ENCODE measurements at places on chromosomes 13 and 19.

DNA sequence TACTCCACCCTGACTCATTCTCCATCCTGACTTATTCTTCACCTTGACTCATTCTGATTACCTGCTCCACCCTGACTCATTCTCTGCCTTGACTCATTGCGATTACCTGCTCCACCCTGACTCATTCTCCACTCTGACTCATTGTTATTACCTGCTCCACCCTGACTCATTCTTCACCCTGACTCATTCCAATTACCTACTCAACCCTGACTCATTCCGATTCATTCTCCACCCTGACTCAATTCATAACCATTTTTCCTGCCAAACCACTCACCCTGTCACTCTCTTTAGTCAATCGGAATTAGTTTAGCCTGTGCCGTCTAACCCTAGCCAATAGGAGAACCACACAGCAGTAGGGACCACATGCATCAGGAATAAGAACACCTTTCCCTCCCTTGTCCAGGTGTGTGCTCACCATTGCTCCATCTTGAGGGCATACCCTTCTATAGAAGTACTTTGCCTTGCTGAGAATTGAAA, 1227.4 kb upstream of the PCDH20 start:
- no peak for DNase-seq

GRCh38 chr13:21744149-21744548, 73.3 kb downstream of the FGF9 start:
- DNase-seq: no peak

GRCh38 chr13:79602936-79603335, 122.0 kb downstream of the NDFIP2 start:
- no peak for DNase-seq

GRCh38 chr19:56692206-56692895, 20.8 kb upstream of the ZNF835 start:
- DNase-seq: no peak

- no peak for DNase-seq
Measured at GRCh38 chr13:31209841-31210210, 10.1 kb downstream of the B3GLCT start.

DNA sequence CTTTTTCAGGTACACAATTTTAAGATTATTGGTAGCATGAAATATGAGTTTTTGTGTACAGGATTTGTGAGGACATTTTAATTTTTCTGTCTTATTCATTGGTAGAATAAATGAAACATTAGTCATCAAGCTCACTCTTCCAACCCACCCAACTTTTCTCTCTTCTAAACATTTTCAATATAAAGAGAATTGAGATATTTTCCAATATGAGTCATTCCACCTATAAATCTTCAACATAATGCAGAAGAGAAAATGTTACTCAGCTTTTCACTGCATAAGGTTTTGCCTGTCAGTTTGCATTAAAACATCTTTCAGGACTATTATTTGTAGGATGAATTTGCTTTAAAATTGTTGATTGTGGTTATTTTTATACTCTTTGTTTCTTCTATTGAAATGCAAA, 330.7 kb downstream of the PCDH20 start:
- no peak for DNase-seq

- no peak for DNase-seq
Measured at GRCh38 chr19:15195371-15196334, 5.1 kb downstream of the NOTCH3 start.

- DNase-seq: no peak
Measured at GRCh38 chr19:6066661-6067646, 43.3 kb downstream of the RFX2 start.

- no peak for DNase-seq
Measured at GRCh38 chr13:83286737-83287136, 595.5 kb downstream of the SLITRK1 start.

DNA sequence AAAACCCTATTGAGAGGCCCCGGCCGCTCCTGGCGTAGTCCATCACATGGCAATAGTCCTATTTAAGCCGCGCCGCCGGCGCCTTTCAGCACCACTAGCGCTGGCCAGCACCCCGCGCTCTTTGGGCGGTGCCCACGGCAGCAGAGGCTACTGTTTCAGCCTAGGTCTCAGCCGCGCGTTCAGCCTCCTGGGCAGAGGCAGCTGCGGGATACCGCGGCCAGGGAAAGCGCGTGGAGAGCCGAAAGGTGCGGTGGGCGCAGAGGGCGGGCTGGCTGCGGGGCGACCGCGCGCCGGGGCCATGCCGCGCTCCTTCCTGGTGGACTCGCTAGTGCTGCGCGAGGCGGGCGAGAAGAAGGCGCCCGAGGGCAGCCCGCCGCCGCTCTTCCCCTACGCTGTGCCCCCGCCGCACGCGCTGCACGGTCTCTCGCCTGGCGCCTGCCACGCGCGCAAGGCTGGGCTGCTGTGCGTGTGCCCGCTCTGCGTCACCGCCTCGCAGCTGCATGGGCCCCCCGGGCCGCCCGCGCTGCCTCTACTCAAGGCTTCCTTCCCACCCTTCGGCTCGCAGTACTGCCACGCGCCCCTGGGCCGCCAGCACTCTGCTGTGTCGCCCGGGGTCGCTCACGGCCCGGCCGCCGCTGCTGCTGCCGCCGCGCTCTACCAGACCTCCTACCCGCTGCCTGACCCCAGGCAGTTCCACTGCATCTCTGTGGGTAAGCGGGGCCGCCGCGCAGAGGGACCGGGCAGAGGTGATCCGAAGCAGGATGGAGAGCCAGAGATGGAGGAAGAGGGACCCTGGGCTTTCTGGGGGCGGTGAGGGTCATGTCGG, at the start of gene GSX1:
GSX1 (plus strand) TSS at position 91 of the 826 bp plus-strand sequence; CDS start at position 299, 208 bp downstream.
- peak; percentile 51 for DNase-seq

DNA sequence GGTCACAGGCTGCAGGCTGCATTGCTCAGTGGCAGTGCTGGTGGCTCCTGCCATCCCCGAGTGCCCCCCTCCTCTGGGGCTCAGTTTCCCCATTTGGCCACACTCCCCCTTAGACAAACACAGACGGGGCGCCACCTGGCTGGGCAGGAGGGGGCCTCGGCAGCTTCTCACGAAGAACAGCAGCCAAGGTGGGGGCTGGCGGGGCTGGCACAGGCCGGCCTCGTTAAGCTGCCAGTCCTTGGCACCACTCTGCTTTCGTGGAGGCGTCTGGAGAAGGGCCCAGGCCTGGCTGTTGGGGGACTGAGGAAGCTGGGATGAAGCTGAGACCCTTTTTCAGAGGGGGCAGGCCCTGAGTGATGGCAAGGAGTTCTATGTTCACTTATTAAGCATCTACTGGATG, 3.7 kb upstream of the ZNRF4 start:
- DNase-seq: no peak

DNA sequence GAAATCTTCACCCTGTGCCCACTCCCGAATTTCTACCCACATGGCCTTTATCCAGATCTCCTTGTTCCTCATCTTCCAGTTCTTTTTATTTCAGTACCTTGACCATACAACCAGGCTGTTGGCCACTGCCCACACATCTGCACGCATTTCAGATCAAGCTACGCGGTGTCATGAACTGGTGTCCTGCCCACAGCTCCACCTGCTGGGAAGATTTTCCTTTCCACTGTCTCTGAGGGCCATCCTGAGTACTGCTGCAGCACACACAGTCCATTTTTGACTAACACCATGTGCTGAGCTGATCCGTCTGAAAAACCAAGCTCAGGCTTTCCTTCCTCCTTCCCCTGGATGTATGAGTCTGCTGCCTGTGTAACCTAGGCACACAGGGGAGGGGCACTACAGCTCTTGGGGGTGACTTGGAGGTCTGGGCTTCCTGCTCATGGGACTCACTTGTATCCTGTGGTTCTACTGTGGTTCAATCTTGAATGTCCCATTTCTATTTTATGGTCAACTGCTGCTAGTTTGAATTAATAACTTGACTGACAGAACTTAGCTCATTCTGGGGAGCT, 71.9 kb downstream of the WASF3 start:
- DNase-seq: no peak

- DNase-seq: no peak
Measured at GRCh38 chr19:53555352-53555751, 17.4 kb downstream of the ZNF331 start.

DNA sequence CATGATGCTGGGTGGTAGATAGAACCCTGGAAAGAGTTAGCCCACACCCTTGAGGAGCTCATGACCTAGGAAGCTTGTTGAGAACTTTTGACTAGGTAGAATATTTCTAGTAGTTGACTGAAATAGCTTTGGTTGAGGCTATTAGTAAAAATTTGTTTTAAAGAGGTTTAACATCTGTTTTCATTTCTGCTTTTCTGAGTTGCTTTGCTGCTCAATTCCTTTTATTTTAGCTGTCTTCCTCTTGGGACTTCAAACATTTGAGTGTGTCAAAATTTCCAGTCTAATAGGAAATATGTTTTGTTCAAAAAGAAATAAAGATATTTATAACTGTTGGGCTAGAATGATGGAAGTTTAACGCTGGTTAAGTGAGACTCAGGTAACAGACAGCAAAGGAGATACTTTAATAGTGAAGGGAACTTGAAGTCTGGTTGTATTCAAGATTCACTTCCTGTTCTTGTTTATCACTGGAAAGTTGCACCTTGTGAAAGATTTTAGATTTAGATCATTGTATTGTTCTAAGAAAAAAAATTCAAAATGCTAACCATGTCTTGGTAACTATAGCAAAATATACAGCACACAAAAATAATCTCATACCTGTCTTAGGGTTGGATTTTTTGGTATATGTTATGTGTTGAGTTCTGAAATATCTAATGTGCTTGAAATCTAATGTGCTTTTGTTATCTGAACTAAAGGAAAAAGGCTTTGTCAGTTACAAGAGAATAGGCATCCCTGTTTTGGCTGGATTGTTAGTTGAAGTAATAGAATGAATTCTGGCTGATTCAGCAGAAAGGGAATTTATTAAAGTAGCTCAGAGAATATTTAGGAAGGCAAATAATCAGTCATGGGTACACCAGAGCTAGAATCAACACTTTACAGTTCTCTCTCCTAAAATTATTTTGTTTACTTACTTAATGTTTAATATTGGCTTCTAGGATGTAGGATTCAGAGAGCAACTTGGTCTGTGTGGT, 24.4 kb upstream of the GPR18 start:
- no peak for DNase-seq

DNA sequence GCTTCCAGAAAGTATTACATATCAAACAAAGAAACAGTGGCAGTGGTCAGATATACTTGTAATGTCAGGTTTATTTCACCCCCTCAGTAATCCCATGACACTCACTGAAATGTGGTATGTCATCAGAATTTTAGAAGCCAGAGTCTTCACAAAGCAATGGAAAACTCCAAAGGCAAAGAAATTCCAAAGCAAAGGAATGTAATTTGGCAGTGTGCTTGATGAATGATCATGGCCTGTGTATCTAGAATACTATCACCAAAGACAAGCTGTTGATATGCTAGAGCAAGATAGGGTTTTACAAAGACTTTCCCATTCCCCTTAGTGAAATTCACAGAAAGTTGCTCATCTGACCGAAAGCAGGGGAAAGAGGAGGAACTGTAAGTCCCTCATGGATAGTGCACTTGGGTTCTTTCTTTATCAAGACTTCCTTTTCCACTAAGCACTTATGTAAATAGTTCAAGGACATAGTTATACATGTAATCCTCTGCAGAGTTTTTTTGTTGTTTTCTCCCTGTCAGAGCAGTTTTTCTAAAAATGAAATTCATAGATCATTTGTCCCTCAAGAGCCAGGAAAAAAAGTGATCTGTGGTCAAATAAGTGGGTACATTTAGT, 243.4 kb downstream of the NHLRC3 start:
- no peak for DNase-seq

DNA sequence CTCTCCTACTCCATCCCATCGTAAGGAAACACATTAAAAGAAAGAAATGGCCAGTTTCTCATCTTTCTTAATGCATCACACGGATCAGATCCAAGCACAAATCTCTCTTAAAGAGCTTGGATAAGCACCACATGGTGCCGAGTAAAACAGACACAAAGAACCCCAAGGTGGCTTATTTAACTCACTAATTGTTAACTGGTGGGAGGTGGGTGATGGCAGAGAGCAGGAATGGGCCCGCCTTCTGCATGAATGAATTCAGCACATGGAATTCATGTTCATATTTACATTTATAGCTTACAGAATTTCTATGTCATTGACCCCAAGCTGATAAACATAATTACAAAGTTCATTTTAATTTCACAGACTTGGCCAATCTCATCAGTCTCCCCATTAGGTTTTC, 89.9 kb downstream of the MZT1 start:
- no peak for DNase-seq

DNA sequence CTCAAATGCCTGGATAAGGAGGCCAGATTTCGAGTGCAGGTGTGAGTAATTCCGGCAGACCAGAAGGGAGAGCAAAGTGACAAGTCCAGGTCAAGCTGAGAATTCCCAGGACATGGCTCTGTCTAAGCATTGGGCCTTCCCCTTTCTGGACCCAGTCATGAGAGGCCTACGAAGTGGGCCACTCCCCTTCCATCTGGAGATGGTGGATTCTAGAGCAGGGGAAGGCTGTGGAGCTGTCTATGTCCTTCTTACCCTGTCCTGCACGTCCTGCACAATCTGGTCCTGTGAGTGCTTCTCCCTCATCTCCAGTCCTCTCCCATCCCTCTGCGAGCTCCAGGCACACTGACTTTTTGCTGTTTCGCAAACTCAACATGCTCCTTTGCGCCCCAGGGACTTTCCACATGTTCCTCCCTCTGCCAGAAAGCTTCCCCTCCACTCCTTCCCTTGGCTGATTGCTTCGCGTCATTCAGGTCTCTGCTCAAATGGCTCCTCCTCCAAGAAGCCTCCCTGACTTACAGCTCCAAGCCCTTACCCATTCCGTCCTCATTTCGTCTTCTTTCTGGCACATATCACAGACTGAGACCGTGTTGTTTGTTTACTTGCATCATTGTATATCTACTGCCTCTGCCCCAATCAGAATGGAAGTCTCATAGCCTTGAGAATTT, 193.2 kb downstream of the URI1 start:
- DNase-seq: no peak

DNA sequence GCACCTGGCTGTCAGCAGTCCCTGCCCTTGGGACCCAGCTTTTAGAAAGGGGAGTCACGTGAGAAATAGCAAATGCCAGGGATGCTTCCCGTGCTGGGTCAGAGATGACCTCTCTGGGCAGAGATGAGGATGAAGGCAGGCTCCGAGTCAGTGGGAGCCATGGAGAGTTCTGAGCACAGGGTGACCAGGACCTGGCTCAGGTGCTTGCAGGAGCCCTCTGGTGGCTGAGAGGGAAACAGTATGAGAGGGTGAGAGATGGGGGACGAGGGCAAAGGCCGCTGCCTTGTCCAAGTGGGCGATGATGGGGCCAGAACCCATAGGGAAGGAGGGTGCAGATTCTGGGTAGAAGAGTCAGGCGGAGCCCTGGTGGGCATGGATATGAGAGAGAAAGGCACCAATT, 15.8 kb downstream of the TMED1 start:
- no peak for DNase-seq

- no peak for DNase-seq
Measured at GRCh38 chr13:112207129-112207528, 140.2 kb downstream of the SOX1 start.

Data from stimulated activated CD4-positive, alpha-beta T cell treated with anti-CD3 and anti-CD28 coated beads, TNF-alpha, amount 100 ng/mL, for 24 hours (primary cell).